Caudate nucleus (tissue), 63 donors: ENCODE measurements at places on chromosomes 5 and 9.

DNA sequence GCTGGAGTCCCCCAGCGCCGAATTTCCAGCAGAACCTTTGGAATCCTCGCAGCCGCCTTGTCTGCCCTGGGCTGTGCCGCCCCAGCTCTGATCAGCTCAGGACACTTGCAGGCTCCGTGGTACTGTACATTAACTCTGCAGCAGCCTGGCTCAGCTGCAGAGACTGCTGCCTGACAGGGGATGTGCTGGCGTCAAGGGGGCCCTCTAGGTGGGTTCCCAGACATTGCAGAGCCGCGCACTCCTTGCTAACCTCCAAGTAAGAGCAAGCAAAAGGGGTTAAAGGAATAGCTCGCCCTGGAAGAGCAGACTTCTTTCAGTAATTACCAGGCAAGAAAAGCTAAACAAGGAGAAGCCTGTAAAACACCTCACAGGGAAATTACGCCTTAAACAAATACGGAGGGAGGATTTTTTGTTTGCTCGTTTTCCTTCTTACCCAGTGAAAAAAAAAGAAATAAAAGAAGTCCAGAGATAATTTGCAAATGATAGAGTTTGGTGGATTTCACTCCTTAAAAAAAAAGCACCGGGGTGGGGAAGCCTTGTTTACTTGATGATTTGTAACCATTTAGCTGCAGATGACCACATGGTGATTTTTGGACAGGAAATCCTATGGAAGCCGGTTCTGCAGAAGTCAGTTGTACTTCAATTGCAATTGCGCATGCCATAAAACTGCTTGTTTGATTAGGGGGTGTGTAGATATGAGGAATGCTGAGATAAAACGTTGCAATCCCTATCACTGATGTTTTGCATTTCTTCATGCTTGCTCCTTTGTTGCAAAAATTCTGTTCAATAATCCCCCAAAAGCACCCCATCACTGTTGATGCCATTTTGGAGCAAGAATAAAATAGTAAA lies 305.8 kb downstream of the PDE4D start:
- peak; percentile 84 for DNase-seq

DNA sequence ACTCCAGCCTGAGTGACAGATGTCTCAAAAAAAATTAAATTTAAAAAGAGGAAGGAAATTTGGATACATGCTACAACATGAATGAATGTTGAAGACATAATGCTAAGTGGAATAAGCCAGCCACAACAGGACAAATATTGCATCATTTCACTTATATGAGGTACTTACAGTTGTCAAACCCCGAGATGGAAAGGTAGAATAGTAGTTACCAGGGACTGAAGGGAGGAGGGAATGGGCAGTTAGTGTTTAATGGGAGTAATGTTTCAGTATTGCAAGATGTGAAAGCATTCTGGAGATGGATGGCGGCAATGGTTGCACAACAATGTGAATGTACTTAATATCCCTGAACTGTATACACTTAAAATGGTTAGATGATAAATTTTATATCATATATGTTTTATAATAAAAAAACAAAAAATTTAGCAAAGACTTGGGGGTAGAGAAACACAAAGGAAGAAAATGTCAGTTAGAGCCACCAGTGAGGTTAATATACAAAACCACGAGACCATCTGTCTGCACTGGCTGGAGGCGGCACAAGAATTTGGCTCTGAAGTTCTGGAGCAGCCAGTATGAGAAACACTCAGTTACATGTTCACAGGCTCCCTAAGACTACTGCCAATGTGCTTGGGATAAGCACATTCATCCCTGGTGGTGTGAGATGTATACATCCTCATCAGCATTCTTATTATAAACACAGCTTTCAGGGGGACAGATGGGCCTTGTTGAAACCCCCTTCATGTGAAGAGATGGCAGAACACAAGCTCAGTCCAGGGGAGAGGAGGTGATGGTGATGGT lies 37.0 kb upstream of the RPS23 start:
- DNase-seq, result no peak

GRCh38 chr9:93118863-93119702 lies 15.0 kb downstream of the NINJ1 start:
- no peak for DNase-seq

GRCh38 chr9:81053298-81054025 lies 635.9 kb downstream of the TLE1 start:
- no peak for DNase-seq

DNA sequence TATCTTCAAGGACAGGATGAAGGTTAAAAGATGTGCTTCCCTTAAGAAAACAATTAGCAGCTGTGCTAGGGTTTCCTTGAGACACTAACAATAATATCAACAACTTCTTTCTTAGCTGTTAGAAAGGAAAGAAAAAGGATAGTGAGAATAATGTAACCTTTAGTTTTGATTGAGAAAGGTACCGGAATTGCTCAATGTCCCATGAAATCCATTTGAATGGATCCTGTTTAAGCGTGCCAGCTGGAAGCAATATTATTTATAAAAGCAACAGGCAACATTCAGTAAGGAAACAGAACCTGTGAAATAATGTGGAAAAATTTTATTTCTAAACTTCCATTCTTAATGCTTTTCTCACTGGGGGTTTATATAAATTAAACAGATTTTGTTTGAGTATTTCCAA lies 120.9 kb downstream of the CCDC192 start:
- no peak for DNase-seq

- no peak for DNase-seq
These were observed 47.4 kb downstream of the ROR2 start for GRCh38 chr9:91902475-91903125.

DNA sequence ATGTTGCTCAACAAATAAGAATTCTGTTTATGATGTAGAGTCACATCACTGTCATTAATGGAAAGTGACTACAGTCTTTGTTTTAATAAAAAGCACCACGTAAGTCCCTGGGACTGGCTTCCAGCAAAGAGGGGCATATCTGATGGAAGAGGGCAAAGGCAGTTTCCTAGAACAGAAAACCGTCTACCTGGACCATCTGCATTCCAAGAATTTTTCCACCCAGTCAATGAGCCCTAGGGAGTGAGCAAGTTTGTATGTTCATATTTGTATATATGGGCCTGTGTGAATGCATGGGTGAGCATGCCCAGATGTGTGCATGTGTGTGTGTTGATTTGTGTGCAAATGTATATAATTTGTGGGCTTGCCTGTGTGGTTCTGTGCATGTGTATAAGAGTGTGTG lies 156.8 kb upstream of the SEMA6A start:
- DNase-seq, result no peak

- DNase-seq, result peak; percentile 26
These were observed 915 bp downstream of the ZFAND5 start for GRCh38 chr9:72363908-72364678.

GRCh38 chr5:111394586-111394985 lies 117.7 kb downstream of the STARD4 start:
- DNase-seq, result no peak

- no peak for DNase-seq
These were observed 315.7 kb downstream of the MCTP1 start for GRCh38 chr5:94969174-94969573.

GRCh38 chr5:54156577-54156976 lies 153.8 kb downstream of the ARL15 start:
- no peak for DNase-seq

DNA sequence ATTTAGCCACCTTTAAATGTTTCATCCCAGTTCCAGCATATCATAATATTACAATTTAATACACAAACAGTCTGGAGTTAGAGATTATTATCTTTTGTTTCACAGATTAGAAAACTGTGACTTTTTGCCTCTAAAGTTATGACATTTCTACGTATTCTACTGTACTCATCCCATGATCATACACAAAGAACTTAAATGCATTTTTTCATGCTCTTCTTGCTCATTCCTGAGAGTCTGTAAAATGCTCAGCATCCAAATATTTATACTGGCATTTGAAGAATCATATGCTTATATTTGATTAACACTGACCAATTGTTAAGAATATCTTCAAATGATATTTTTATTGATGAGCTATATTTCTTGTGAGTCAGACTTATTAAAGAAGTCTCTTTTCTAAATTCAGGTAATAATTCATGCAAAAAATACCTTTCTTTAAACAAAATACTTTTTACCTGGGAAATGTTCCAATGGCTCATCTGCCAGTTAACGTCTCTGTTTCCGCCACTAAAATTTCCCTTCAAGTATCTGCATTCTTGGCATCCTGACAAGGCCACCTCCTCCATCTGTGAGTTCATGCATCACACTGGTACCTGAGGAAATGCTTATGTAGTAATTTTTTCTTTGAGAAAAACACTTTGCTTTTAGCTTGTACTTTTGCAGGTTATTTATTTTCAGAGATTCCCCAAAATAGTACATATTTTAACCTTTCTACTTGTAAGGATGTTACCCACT lies 139.6 kb upstream of the RASA1 start:
- no peak for DNase-seq

DNA sequence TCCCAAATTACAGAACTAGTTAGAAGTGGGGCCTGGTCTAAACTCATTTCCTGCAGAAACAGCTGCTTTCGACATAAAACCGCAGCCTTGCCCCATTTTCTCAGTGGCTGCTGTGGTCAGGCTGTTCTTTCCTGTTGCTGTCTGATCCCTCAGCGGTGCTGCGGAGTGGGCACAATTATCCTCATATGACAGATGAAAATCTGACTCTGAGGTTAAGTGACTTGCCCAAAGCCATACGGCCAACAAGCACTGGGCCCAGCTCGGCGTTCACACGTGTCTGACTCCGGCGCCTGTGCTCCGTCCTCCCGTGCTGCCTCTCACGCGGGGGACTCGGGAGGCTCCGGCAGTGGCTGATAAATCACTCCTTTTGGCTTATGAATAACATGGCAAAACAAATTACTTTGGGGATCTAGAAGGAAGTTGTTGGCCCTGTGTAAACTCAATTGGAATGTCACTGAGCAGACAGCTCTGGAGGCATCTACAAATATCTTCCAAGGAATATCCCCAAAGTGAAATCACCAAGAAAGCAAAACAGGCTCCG lies 142.6 kb upstream of the LMX1B start:
- DNase-seq, result no peak

GRCh38 chr5:37739817-37740261 lies 100.0 kb downstream of the GDNF start:
- DNase-seq, result no peak

DNA sequence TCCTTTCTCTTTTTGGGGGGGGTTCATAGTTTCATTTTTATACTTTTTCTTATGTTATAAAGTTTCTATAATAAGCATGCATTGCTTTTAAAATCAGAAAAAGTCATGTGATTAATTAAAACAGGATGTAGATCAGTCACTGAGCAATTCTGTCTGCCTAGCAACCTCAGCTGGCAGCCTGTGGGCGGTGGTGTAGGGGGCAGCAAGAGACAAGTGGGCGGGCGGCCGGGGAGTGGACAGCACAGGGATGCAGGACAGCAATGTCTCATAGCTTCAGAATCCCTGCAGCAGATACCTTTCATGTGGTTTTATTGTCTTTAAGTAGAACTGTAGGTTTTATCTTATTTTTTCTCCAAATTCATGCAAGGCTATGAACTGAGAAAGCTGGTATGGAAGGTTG lies 101.9 kb upstream of the S1PR3 start:
- DNase-seq, result no peak

DNA sequence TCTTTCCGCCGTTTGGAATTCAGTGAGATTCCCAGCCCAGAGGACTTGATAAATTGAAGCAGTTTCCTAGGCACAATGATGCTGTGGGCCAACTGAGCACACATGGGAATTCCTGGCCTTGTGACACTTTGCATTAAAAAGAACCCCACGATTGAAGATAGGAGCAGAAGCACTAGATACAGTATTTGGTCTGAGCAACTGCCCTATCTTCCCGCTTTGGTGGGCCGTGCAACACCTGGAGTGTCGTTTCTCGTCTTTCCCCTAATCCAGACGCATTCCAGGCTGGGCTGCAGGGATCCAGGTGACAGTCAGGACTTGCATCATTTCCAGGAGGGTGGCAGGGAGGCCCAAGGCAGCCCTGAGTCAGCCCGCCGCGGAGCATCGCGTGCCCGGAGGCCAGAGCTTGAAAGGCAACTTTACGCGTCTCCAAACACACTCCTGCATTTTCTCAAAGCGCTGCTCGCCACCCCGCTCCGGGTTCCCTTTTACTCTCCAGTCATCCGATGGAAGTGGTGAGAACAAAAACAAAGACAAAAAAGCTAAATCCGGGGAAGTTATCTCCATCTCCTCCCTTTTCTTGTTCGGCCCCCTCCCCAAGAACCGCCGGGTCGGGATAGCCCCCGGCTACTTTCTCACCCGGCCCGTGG lies 753 bp upstream of the STC2 start:
- no peak for DNase-seq

DNA sequence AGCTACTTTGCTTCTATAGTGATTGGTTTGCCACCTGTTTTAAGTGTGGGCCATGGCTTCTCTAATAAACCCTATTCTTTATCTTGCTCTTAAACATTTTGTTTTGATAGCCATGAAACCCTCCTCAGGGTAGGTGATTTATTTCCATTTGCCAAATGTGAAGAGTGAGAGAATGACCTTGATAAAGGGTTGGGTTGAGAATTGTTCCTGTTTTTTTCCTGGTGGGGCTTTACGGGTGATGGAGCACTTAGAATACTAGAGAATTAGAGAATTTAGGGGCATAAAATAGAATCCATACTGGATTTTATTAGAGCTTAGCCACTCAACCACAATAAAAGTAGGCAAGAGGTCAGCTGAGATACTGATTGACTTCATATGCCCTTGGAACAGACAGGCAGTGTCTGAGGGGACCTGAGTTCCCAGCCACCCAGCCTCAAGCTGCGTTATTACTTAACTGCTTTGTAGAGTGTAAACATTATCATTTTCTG lies 68.9 kb downstream of the COMMD10 start:
- no peak for DNase-seq

DNA sequence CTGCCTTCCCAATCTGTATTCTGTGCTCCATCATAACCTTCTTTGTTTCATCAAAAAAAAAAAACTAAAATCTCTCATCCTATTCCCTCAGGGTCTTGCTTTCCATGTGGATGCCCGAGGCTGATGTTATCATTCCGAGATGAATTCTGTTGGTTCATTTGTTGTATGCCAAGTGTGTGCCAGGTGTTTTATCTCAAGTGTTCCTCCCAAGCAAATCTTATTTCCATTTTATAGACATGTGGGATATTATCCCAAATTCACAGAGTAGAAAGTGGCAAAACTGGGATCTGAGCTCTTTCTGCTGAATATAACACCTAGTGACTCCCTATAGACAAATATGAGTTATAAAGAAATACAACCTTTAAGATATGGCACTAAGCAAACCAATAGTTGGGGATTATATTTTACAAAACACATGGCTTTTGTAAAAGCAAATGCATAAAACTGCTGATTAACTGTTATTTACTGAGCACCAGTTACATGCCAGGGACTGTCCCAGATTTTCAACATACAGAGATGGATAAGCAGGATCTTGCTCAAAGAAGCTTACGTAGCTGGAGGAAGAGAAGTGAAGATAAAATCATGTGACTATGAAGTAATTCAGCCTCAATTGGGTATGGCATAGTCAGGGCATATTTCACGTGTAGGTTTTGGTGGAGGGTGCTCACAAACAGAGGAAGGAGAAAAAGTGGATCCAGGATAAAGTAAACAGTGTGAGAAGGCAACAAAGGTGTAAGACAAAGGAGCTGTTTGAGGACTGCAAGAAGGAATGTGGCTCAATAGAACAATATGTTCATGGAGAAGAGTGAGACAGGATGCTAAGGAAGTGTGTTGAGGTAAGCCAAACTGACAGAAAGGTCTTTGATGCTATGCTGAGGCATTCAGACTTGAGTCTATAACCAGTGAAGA lies 143.3 kb upstream of the ADAMTSL1 start:
- no peak for DNase-seq
